ENCODE measurements at places on chromosomes 13 and 19.
A peak's percentile ranks its signal among the peaks of the same experiment; 100 is the strongest.

- DNase-seq = no peak
Observed at GRCh38 chr19:46471811-46472543, 614 bp upstream of the PNMA8A start.

DNA sequence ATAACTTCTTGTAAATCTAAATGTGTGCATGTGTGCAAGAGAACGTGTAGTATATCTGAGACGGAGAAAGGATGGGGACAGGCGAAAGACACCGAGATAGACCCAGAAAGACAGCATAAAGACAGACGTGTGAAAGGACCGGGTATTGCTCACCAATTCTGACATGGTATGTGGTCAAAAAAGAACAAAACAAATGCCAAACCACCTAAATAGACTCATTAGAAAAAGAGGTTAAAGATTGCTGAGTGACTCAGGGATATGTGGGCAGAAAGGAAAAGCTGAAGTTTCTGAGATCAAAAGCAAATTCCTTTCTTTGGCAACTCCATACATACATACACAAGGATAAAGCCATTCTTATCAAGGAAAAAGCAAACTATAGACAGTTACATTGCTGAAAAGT lies 179.7 kb upstream of the TSC22D1 start:
- DNase-seq = no peak

GRCh38 chr13:95121516-95121915 lies 179.7 kb downstream of the ABCC4 start:
- no peak for DNase-seq

GRCh38 chr13:94121686-94122085 lies 357.8 kb downstream of the DCT start:
- no peak for DNase-seq

- no peak for DNase-seq
Observed at GRCh38 chr19:2194513-2195078, 30.9 kb downstream of the DOT1L start.

DNA sequence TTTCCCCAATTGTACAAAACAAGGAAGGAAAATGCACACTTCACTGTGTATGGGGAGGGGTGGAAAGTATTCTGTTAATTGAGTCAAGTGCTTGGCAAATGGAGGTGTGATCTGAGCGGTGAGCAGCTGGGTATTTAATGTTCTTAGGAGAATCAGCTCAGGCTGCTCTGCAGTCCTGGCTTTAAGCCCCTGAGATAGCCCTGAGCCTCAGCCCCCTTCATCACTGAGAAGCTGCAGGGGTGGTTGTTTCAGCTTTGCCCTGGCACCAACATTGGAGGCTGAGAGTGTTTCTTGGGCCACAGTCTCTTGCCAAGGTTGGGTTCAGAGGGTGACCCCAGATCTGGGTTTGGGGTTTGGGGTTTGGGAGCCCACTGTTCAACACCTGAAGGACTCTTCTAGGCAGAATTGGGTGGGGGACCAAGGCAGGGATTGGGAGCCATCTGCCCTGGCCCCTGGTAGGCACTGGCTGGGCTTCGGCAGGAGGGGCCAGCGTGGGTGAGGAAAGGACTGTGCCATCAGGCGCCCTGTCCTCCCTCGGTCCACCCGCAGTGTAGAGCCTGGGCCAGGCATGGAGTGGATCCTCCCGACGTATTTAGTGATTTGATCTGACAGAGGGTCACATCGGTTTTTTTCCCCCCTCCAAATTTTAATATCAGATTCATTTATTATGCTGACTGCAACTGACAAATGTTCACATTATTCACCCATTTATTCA lies 66.7 kb upstream of the ZNF536 start:
- DNase-seq = no peak

GRCh38 chr19:12156223-12157058 lies at the start of gene ZNF625:
TSS of gene ZNF625 (minus strand) at chr19:12156734. CDS start at chr19:12156558, 176 bp downstream.
- DNase-seq = peak; percentile 11

GRCh38 chr13:19737844-19738557 lies 44.7 kb downstream of the PSPC1 start:
- DNase-seq = no peak

GRCh38 chr19:7742575-7742974 lies 4.8 kb downstream of the CD209 start:
- DNase-seq = no peak

DNA sequence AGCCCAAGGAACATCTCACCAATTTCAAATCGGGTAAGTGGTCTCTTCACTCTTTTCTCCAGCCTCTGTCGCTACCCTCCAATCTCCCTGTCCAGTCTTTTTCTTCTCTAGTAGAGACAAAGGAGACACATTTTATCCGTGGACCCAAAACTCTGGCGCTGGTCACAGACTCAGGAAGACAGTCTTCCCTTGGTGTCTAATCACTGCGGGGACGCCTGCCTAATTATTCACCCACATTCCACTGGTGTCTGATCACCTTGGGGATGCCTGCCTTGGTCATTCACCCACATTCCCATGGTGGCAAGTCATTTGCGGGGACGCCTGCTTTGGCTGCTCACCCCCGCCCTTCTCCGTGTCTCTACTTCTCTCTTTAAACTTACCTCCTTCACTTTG lies 13.8 kb upstream of the OR10H1 start:
- no peak for DNase-seq

DNA sequence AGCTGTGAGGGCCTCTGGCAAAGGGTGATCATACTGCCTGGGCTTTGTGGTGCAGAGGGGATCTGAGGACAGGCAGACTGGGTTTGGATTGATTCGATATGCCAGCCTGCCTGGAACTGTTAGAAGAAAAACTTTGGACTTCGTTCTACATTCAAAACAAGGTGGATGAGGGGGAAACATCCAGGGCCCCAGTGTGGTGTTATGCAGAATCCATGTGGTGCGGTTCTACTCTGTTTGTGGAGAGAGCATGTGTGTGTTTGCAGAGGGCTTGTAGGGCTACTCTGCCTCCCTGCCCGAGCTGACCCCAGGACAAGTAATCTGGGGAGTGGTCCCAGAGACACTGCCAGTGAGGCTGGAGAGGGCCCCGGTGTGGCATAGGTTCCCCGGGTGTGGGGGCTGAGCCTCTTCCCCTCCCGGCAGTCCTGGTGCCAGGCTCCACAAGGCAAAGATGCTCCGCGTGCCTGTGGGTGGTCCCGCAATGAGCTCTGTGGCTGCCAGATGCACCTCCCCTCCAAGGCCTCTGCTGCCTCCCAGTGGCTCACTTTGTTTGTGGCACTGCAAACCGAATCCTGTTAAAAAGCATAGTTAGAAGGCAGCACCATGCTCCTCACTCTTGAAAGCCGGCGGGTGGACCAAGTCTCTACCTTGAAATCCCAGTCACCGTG lies 22.3 kb upstream of the TFDP1 start:
- no peak for DNase-seq

DNA sequence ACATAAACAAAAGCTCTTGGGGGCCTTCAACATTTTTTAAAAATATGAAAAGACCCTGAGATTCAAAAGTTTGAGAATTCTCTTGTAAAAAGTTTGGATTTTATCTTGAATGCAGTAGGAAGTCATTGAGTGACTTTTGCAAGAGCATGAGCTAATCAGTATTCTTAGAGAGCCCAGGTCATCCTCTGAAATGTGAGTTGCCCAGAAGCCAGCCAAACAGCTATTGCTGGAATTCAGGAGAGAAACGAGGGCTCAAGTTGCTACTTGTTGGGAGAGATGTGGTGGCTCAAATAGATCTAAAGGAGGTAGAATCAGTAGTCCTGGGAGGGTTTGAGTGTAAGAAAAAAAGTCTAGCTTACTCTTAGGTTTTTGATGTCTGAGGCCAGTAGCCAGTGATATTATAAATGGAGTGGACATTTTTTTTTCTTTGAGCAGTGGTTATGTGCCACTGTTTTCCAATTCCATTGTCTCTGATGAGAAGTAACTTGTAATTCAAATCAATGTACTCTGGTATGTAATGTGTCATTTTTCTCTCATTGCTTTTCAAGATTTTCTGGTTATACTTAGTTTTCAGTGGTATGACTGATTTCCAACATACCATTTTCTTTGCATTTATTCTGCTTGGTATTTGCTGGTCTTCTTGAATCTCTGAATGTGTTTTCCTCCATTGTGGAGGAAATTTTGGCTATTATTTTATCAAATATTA lies 30.7 kb downstream of the LMO7 start:
- DNase-seq = no peak
